ENCODE measurements at places on chromosomes 13 and 19.

DNA sequence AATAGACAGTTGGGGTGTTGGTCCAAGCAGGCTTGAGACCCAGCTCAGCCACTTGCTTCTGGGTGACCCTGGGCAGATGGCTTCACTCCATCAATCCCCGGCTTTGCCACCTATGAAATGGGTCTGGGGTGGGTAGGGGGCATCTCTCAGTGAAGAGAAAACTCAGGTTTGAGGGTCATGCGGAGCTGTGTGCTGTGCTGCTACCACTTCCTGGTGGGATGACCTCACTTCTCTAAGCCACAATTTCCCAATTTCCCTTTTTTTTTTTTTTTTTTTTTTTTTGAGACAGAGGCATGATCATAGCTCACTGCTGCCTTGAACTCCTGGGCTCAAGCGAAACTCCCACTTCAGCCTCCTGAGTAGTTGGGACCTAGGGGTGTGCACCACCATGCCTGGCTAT is 4.6 kb upstream of the PLAUR start:
- DNase-seq: peak; percentile 57

GRCh38 chr13:66040506-66040905 is 1189.6 kb downstream of the PCDH9 start:
- DNase-seq: no peak

DNA sequence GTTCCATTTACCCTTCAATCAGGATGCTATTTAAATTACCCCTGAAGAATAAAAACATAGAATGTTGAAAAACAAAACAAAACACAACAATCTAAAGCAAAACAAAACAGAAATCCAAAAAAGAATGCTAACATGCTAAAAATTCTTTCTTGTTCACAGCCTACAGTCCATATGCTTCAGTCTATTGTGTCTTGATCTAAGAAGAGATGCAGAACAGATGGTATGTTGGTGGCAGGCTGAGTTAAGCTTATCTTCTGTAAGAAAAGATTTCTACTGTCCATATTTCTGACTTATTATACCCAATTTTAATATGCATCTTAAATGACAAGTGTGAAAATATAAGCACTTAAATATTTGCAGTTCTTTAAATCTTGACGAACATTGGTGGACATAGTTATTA is 356.1 kb upstream of the SLITRK1 start:
- no peak for DNase-seq

DNA sequence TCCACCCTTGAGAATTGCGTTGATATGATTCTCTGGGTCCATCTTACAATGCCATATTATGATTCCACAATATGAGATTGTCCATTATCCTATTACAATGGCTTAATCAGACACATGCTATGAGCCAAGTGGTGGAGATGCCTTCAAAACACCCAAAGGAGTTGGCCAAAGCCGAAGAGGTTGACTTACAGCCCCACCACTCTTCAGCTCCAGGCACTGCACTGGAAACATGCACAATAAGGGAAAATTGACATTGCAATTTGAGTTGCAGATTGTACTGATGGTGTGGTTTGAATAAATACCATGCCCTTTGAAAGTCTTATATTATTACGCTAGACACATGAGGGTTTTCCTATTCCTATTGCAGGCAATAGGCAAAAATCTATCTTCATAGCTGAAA is 75.4 kb upstream of the TNFSF11 start:
- DNase-seq: no peak

DNA sequence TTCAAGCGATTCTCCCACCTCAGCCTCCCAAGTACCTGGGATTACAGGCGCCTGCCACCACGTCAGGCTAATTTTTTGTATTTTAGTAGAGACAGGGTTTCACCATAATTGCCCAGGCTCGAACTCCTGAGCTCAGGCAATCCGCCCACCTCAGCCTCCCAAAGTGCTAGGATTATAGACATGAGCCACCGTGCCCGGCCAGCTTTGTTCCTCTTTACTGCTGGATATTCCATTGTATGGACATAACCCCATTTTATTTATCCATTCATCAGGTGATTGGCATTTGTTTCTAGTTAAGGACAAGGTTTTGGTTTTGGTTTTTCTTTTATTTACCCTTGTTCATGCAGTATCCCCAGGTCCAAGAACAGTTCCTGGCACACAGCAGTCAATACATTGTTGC is 4.1 kb upstream of the RPS9 start:
- no peak for DNase-seq

GRCh38 chr19:3975144-3975543 is 4.2 kb upstream of the DAPK3 start:
- no peak for DNase-seq

DNA sequence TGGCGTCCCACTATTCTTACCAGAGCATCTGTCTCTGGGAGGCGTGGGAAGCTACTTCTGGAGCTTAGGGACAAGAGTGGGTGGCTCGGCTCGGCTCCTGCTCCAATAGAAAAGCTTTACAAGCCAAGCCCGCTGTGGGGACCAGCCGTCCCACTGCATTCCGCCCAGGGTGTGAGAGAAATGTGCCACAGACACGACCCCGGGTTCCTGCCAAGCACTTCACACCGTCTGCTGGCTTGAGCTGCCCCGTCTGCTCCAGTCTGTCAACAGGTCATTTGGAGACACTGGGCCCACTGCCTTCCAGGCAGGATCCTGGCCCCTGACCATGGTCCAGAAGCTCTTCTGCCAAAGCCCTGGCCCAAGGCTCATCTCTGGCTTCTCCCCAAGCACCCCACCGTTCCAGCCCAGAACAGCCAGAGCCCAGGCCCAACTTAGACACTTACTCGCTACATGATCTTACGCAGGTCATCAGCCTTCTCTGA is 6.5 kb upstream of the FKRP start:
- DNase-seq: no peak

DNA sequence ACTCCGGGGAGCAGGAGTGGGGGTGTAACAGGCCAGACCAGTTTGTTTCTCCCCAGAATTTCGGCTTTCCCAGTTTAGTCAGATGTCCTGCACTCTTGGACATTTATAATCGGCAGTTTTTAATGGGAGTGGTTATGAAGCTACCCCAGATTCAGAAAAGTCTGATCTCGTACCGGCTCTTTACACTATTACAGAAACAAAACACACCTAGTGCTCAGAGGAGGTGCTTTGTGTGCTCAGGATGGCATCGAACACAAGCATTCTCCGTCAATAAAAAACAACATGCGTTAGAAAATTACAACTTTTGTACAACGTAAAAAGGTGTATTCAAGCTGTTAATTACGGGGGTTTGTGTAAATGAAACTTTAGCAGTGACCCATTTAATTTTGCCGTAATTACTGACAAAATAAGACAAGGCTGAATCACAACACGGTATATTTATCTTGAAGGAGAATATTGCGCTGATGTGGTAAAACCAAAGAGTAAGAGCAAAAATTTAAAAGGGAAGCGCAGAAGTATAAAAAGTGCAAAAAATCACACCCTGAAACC is 6.6 kb upstream of the SOX1 start:
- DNase-seq: no peak

- DNase-seq: no peak
Observed at GRCh38 chr19:18954094-18954493, 13.1 kb upstream of the HOMER3 start.

- no peak for DNase-seq
Observed at GRCh38 chr19:35141837-35142605, 1.0 kb upstream of the FXYD7 start.

DNA sequence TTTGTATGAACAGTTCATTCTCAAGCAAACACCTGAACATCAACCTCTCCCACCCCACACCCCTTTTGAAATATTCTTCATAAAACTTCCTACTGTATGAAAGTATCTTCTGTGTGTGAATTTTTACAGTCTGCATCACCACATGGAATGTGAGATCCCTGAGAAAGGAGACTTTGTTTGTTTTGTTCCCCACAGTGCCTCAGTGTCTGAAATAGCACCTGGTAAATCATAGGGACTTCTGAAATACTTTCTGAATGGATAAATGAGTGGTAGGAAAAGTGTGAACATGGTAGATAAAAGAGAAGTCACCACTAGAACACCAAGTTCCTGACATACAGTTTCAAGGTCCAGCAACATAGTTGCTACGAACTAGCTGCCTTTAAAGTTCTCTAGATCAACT is 1071.2 kb downstream of the EFNB2 start:
- DNase-seq: no peak

GRCh38 chr13:20796791-20797508 is 23.2 kb upstream of the EEF1AKMT1 start:
- DNase-seq: peak; percentile 10

- no peak for DNase-seq
Observed at GRCh38 chr13:78875792-78876580, 217.0 kb upstream of the OBI1 start.

- DNase-seq: no peak
Observed at GRCh38 chr13:95181586-95181985, 119.7 kb downstream of the ABCC4 start.

DNA sequence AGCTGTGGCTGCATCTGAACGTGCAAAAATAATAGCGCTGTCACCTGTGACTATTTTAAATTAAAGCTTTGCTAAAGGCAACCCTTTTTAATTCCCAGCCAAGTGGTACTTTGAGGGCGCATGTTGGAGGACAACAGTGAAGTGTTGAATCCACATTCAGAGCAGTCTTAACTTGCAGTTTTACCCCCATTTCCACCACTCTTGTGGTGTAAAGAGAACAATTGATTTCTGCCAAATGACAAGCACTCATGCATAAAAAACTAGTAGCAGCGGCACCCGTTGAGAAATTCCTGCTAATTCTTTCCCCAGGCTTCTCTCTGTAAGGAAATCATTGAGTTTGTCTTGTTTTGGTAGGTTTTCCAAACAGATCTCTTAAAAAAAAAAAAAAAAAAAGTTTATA is 1033.3 kb downstream of the EFNB2 start:
- DNase-seq: no peak

GRCh38 chr13:95564733-95565291 is 12.3 kb downstream of the CLDN10 start:
- DNase-seq: peak; percentile 82

DNA sequence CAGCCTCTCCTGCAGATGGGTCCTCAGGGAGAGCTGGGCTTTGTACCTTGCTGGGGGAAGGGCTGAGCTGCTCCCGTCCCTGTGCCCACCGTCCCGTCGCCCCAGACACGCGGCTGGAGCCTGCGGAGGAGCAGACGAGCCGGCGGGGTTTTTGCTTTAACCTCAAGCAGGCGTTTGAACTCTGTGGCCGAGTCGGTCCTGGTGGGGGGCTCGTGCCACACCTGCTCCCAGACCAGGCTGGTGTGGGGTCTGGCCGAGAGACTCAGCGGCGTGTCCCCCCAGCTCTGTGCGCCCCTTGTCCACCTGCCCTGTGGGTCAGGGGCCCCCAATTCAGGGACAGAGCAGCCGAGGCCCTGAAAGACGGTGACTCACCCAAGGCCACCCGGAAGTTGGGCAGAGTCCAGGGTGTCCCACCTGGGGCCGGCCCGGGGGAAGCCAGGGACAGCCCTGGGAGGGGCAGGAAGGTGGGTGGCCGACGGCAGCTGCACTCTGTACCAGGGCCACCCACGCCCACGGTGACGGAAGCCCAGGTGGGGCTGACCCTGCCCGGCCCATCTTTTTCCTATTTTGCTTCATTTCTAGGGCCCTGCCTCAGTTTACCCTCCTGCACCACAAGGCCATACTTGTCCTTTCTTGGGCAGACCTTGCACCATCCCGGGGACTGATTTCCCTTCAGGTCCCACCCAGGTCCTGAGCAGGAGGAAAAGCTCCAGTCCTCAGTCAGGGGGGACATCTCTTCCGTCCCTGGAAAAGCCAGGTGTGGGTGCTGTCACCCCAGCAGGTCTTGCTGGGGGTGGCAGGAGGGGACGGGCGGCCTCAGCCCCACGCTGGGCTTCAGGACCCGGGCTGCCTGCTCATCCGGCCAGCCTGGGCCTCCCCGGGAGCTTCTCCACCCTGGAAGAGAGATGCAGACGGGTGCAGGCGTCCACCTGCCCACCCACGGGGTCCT is 5.3 kb downstream of the EFNA2 start:
- no peak for DNase-seq

DNA sequence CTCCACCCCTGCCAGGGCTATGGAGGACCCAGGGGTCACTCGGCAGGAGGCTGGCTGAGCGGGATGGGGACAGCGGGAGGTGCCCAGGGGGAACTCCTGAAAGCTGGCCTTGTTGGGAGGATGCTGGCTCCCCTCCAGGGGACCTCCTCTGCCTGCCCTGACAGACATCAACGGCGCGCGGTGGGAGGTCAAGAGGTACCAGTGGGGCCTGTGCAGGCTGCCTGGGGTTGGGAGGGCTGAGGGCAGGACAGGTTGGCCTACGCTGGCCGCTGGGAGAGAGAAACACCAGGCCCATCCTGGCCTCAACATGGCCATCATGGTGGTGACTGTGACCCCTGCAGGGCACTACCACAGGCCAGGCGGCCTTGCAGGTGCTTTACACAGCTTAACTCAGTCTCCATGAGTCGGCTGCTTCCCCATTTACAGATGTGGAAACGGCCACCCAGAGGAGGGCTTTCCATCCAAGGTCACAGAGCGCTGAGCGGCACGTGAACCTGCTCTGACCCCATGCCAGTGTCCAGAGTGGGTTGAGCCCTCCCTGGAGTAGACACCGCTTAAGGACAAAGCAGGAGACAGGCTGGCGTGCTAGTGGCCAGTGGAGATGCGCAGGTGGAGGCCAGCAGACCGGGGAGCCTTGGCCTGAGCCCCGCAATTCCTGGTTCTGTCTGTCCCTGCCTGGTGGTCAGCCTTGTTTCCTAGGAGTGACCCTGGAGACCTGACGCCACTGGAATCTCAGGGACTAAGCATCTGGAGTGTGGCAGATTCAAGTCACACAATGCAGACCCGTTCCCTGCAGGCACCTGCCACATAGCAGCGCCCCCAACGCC is 27.6 kb downstream of the CEBPG start:
- DNase-seq: no peak

DNA sequence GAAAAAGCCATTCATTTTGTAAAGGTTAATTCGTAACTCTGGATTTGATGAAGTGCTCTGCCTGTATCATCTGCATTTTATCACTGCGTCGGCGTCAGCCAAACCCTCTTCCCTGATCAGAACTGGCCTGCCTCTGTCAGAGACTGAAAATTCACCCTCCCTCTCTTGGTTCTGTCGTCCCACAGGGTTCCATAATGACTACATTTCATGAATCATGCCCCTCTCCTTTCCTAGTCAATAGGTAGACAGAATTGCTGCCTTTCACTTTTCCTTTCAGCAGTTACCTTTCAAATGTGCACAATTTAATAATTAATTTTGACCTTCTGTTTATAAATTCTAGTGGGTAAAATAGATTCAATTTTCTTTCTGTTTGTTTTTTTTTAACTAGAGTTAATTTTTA is 423.4 kb downstream of the RFC3 start:
- no peak for DNase-seq

DNA sequence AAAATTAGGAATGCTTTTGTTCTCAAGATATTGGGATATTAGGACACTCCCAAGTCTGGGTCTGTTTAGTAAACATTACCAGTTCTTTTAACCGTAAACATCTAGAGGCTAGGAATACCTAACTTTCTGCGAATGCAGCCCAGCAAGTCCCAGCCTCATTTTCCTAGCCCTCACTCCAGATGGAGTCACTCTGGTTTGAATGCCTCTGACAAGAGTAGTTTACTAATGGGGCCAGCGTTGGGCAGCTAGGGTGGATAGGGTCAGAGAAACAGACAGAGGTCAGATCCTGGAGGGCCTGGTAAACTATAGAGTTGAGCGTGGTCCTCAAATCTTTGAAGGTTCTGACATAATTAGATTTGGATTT is 53.6 kb downstream of the WDFY2 start:
- no peak for DNase-seq

- DNase-seq: peak; percentile 89
Observed at GRCh38 chr13:36420437-36420891, 11.8 kb upstream of the CCNA1 start.
